ENCODE measurements at places on chromosomes 5 and 9.

- no peak for DNase-seq
Observed at GRCh38 chr5:109242518-109242917, 167.3 kb downstream of the PJA2 start.

DNA sequence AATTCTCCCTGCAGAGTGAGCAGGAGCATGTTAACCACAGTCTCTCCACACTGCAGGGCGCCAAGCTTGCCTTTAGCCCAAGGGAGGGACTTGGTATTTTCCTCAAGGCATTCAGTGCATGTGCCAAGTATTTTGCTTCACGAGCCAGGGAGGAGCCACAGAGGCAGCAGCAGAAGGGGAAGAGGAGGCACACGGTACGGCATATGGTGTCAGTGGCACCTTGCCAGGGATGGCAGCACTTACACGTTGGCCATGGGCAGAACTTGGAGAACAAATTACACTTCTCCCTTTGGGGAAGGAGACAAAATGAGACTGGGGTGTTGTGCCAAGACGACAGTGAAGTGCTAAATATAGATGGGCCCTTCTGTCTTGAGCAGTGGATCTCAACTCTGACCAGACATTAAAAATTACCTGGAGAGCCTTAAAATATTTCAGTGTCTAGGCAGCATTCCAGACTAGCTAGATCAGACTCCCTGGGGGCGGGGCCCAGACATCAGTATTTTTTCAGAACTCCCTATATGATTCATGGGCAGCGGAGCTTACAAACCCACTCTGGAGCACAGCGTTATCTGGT is 155.8 kb downstream of the DRD1 start:
- DNase-seq = no peak

- peak; percentile 51 for DNase-seq
Observed at GRCh38 chr5:41707853-41708603, 162.2 kb downstream of the OXCT1 start.

- DNase-seq = no peak
Observed at GRCh38 chr9:132782037-132782436, 96.0 kb downstream of the AK8 start.

DNA sequence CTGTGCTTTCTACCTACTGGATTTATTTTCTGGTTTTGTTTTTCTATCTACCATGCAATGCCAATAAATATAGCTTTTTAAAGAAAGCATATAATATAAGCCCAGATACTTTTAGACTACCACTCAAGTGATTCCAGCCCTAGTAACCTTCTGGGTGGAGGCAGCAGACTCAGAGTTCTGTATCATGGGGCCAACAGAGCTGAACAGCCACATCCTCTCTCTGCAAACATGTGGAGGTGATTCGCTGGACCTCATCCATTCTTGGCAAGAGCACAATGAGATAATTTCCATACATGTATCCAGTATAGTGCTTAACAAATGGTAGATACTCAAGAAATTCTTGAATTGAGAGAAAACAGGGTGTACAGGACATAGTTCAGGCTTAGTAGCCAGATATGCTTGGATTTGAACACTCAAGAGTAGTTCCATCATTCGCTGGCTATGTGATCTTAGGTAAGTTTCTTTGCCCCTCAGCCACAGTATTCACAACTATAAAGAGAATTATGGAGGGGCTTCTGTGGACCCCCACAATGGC is 124.5 kb downstream of the ASTN2 start:
- no peak for DNase-seq

GRCh38 chr5:9380109-9380508 is 165.8 kb downstream of the SEMA5A start:
- DNase-seq = no peak

DNA sequence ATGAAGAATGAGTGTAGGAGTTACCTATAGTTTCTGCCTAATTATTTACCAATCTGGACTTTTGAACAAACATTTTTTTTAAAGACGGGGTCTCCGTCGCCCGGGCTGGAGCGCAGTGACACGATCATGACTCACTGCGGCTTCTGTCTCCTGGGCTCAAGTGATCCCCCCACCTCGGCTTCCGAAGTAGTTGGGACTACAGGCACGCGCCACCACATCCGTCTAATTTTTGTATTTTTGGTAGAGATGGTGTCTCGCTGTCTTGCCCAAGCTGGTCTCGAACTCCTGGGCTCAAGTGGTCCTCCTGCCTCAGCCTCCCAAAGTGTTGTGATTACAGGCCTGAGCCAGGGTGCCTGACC is 1.5 kb downstream of the CTNNA1 start:
- DNase-seq = no peak

- DNase-seq = no peak
Observed at GRCh38 chr9:126696401-126697145, 82.8 kb downstream of the LMX1B start.

DNA sequence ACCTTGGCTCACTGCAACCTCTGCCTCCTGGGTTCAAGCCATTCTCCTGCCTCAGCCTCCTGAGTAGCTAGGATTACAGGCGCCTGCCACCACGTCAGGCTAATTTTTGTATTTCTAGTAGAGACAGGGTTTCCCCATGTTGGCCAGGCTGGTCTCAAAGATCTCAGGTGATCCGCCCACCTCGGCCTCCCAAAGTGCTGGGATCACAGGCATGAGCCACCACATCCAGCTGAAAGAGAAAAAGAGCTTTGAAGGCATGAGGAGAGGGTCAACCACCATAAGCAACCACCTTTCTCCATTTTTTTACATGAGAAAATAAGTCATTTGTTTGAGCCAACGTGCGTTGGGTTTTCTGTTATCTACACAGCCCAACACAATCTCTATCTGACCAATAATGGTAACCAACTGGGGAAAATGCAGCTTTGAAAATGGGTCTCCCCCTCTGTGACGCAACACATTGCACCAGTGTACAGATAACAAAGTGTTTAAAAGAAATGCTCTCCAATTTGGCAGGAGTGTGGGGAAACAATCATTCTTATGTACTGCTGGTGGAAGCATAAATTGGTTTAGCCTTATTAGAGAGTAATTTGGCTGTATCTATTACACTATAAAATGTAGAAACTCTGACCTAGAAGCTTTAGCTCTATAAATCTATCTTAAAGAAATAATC is 45.8 kb upstream of the ZBTB43 start:
- no peak for DNase-seq

- no peak for DNase-seq
Observed at GRCh38 chr9:132733260-132733815, 63.1 kb downstream of the GTF3C4 start.

GRCh38 chr5:149220750-149221149 is 50.9 kb upstream of the AFAP1L1 start:
- DNase-seq = no peak

DNA sequence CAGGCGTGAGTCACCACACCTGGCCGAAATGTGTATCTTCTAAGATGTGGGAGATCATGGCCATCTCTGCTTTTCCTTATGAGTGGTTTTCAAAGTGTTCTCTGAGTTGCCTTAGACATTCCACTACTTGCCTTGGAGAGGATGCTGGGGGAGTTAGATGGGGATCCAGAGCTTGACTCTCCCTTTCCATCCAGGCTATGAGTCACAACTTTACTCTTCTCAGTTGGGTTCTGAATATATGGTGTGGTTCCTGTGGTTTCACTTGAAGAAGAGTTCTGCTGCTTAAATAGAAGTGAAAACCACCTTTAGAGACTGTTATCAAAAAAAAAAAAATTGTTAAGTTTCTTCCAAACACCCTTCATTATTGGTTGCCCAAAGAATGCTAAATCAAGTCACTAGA is 217.6 kb downstream of the ZNF608 start:
- DNase-seq = no peak

- DNase-seq = no peak
Observed at GRCh38 chr9:20014168-20014567, 225.3 kb upstream of the SLC24A2 start.

- no peak for DNase-seq
Observed at GRCh38 chr5:73182307-73182706, 9.3 kb downstream of the TMEM174 start.

GRCh38 chr5:110478895-110479294 is 247.6 kb downstream of the TMEM232 start:
- peak; percentile 7 for DNase-seq

GRCh38 chr5:466661-467310 is 23.8 kb downstream of the EXOC3 start:
- DNase-seq = no peak

DNA sequence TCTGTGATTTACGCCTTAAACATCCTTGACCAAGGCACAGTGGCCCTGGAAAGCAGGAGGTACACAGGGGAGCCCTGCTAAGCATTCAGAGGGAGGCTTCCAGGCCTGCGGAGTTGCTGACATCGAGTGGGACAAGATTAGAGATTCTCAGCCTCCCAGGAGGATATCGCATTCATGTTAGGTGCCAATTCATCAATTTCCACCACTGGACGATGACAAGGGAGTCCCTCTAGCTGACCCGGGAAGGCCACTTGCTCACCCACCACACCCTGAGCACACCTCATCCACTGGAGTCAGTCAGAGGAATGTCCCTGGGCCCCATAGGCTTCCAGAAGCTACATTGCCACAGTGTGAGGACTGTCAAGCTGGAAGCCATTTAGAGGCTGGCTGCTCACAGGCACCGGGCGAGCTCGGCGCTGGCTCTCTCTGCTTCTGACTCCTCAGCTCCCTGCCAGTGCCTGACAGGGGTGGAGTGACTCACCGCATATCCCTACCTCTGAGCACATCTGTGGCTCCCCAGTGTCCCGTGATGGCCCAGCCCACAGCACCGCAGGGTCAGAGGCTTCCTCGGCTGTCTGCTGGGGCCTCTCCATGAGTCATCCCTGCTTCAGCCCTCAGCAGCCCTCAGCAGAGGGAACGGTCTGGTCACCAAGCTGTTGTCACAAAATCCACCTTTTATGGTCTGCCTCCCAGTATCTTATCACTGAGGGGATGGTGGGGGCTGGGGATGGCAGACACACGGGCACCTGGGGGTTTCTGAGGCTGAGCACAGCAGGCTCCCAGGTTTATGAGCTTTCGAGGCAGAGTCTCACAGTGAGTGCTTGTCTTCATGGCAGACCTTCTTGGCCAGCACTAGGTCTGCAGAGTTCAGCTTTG is 117.5 kb downstream of the ZNF608 start:
- peak; percentile 82 for DNase-seq

DNA sequence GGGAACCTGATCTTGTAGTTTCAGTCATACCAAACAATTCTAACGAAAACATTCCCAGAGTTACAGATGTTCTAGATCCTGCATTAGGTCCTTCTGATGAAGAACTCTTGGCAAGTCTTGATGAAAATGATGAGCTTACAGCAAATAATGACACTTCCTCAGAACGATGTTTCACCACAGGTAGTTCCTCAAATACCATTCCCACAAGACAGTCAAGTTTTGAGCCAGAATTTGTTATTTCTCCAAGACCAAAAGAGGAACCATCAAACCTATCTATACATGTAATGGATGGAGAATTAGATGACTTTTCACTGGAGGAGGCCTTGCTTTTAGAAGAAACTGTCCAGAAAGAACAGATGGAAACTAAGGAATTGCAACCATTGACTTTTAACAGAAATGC is 21.0 kb downstream of the RMI1 start:
- no peak for DNase-seq

DNA sequence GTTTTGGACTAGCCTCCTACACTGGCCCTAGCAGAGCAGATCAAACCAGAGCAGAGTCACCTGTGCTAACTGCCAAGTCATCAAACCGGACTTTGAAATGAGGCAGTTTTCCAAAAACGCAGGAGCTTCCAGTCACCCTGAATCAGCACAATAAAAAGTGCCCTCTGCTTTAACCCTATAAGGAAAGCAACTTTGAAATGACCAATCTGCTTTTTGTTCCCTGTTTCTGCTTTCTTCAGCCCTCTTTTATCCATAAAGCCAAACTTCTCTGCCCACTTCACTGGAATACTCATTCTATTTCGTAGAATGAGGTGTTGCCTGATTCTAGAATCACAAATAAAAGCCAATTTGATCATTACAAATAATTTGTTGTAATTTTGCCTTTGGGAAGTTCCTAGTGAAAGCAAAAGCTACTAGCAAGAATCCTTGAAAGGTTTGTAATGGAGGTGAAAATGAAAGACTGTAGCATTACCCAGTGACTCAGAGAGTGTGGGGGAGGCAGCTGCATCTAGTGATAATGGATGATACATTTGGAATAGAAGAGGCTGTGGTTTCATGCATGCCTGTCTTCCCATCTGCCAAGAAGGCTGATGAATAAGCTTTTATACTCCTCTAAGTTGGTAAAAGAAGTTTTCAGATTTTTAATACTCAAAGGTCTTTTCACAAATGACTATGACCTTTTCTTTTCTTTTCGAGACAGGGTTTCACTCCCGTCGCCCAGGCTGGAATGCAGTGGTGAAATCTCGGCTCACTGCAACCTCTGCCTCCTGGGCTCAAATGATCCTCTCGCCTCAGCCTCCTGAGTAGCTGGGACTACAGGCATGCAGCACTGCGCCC is 14.9 kb downstream of the SPAAR start:
- peak; percentile 76 for DNase-seq

- no peak for DNase-seq
Observed at GRCh38 chr5:132270706-132271105, 13.2 kb downstream of the PDLIM4 start.

GRCh38 chr5:56658972-56659371 is 156.4 kb upstream of the MAP3K1 start:
- DNase-seq = no peak

DNA sequence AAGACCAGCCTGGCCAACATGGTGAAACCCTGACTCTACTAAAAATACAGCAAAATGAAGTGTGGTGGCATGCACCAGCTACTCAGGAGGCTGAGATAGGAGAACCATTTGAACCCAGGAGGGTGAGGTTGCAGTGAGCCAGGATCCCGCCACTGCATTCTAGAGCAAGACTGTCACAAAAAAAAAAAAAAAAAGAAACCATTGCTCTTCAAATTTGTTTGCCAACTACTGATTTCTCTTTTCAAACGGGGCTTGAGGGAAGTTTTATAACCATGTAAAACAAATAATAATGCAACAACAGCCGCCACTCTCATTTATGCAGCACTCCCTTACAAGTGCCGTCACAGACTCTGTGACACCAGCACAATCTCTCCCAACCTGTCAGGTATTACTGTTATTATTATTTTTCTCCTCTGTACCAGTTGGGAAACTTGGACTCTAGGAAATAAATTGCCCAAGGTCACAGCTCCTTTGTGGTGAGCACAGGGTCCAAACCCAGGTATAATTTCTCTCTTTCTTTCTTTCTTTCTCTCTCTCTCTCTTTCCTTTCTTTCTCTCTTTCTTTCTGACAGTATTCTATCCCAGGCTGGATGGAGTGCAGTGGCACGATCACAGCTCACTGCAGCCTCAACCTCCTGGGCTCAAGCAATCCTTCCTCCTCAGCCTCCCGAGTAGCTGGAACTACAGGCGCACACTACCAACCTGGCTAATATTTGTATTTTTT is 25.4 kb downstream of the SERINC5 start:
- DNase-seq = no peak

DNA sequence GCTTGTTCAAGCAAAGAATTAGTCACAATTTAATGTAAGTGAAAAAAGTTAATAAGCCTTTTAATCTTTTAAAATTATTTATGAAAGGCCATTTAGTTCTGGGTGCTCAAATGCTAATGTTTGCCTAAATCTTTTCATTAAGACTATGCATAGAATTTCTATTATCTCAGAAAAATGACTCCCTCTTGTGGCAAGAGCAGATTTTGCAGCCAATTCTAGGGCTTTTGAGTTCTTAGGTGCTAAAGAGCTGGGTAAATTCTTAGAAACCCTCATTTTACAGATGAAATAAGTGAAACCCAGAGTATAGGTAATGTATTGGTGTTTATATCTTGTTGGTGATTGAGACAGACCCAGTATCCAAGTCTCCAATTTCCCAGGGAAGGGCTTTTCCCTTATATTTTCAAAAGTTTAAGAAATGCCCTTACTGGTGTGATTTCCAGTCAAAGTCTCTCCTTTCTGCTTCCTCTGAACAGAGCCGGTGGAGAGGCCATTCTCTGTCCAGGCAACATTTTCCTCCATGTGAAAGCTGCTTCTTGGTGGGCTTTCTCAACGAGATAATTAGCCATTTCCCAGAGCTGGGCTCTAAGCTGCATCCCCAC is 24.1 kb upstream of the PCSK5 start:
- no peak for DNase-seq

Data from AG04450 (cell line).